ENCODE measurements at places on chromosomes 16 and 17. TPM values are rescaled to one million over a fixed set of nuclear protein-coding genes. Genes with fewer than 3 reads are reported as not detected.

KRTAP3-1 gene
- total RNA-seq, result not detected

SBK1 gene
- 0.63 TPM for total RNA-seq

TBC1D3B gene
- total RNA-seq, result 12.8 TPM

ZC3H7A gene
- 68.6 TPM for total RNA-seq

CD19 gene
- 134 TPM for total RNA-seq

TBX6 gene
- 4.5 TPM for total RNA-seq

SSH2 gene
- 78.6 TPM for total RNA-seq

PRR15L gene
- total RNA-seq, result not detected

METTL9 gene
- total RNA-seq, result 120 TPM

MYOCD gene
- not detected for total RNA-seq

ZNF232 gene
- 20.8 TPM for total RNA-seq

RHBDL1 gene
- total RNA-seq, result 3.6 TPM

DPEP3 gene
- not detected for total RNA-seq

KRT34 gene
- total RNA-seq, result not detected

BIRC5 gene
- 184 TPM for total RNA-seq

TP53TG3 gene
- total RNA-seq, result not detected

AGRP gene
- not detected for total RNA-seq

MINK1 gene
- 62.5 TPM for total RNA-seq

RAB26 gene
- total RNA-seq, result 9.5 TPM

C17orf78 gene
- not detected for total RNA-seq

DHX40 gene
- total RNA-seq, result 32.8 TPM

CLEC19A gene
- total RNA-seq, result not detected

ZNF423 gene
- total RNA-seq, result not detected

COL1A1 gene
- total RNA-seq, result not detected

CCL8 gene
- total RNA-seq, result not detected

FNDC8 gene
- total RNA-seq, result not detected

FOXJ1 gene
- not detected for total RNA-seq

RAB34 gene
- 0.99 TPM for total RNA-seq

LLGL2 gene
- total RNA-seq, result 21.6 TPM

NAGS gene
- 0.61 TPM for total RNA-seq

CPD gene
- total RNA-seq, result 22.4 TPM

HBQ1 gene
- not detected for total RNA-seq

HSD11B2 gene
- not detected for total RNA-seq

NPB gene
- total RNA-seq, result 2.8 TPM

TMEM235 gene
- not detected for total RNA-seq

EFNB3 gene
- total RNA-seq, result 0.15 TPM

Data from OCI-LY7 (cell line).